ENCODE measurements at places on chromosomes 7 and 10. TPM values are rescaled to one million over a fixed set of nuclear protein-coding genes. Genes with fewer than 3 reads are reported as not detected.
A peak's percentile ranks its signal among the peaks of the same experiment; 100 is the strongest.

The PLAU gene
- 0.82 TPM for total RNA-seq

- peak; percentile 72 for DNase-seq
Observed at GRCh38 chr7:73717991-73718405, 1.5 kb downstream of the STX1A start.

The PTEN gene
- 35.5 TPM for total RNA-seq

DNA sequence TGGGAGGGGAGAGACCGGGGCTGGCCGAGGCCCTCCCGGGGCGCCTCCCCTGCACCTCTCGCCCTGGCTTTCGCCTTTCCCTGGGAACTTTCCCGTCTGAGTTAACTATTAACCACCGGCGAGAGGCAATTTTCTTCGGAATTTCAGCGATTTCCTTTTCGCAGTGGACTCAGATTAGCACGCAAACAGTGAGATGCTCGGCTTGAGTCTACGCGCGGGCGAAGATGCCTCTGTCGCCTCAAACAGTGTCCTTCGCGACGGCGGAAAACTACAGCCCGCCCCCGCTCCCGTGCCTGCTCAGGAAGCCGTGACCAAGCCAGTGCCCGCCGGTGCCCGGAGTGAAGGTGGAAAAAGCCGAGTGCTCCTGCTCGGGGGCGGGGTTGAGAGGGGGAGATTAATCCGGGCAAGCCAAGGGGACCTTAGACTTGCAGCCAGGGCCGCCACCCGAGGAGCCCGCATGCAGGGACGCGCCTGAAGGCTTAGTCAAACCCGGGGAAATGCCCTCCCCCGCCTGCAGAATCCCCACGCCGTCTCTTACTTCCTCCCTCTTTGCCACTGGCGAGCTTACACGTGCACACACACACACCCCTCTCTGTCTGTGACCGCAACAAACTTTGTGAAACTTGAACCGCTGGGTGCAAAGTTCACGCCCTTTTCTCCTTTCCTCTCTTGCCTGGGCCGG, 14.5 kb upstream of the PAX2 start:
- no peak for DNase-seq

DNA sequence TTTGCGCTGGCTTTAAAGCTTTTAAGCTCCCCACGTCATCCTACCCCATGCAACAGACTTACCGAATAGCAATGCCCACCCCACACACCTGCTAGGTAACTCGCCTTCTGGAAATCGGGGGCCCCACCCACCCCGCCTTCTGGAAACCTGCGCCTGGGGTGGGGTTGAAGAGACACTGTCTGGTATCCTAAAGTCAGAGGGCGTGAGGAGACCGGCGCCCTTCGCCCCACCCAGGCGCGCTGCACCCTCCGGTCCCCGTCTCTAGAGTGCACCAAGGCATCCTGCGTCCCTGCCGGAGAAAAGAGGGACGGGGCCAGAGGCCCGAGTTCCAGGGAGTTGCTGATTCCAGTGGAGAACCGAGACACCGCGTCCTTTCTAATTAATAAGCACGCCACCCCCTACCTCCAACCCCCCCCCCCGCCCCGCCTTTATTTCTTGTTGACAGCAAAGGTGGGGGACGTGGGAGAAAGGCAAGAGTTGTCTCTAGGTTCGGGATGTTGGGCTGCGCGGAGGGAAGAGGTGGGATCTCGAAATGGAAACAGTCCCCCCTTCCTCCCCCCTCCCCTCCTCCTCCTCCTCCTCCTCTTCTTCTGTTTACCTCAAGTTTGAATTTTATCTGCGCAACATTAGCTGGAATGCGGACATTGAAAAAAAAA, 220.9 kb upstream of the MKLN1 start:
- DNase-seq: peak; percentile 47

- DNase-seq: no peak
Observed at GRCh38 chr10:116809483-116810119, 39.7 kb upstream of the ENO4 start.

GRCh38 chr7:37510043-37510634, 61.5 kb upstream of the ELMO1 start:
- peak; percentile 8 for DNase-seq

GRCh38 chr10:50990568-50991455, 83.5 kb upstream of the PRKG1 start:
- no peak for DNase-seq

DNA sequence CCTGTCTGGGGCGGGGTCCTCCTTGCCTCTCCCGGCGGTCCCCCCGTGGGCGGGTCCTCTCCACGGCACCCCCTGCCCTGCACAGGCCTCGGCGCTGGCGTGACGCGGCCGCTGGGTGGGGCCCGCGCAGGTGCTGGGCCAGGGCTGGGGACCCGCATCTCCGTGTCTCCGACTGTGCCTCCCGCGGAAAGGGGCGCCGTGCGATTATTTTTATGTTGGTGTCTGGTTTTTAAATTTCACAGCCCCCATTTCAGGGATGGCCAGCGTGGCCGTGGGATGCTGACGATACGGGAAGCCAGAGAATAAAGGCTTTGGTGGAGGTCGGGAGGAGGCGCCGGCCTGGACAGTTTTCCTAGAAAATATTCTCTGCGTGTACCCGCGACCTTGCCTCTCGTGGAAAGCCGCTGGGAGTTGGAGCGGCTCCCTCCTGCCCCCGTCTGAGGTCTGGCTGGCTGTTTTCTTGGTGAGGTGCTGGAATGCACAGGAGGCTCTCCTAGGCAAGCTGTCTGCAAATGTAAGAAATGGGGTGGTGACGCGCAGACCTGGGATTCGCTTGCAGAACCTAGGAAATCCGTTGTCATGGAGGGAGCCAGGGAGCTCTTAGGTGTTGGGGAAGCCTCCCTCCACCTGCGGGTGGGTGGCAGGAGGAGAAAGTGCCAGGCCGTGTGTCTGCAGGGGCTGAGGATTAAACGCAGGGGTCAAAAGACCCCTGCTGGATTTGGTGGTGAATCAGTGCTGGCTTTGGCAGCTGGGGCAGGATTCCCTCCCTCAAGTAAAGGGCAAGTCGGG, 28.7 kb upstream of the JAKMIP3 start:
- no peak for DNase-seq

The AMPH gene
- total RNA-seq: 0.15 TPM

The PHKG1 gene
- 1.9 TPM for total RNA-seq

- no peak for DNase-seq
Observed at GRCh38 chr7:126403040-126403439, 849.7 kb downstream of the GRM8 start.

GRCh38 chr7:123533553-123533917, 860 bp downstream of the IQUB start:
- no peak for DNase-seq

GRCh38 chr7:128914566-128915151, 4.2 kb upstream of the KCP start:
- DNase-seq: no peak

DNA sequence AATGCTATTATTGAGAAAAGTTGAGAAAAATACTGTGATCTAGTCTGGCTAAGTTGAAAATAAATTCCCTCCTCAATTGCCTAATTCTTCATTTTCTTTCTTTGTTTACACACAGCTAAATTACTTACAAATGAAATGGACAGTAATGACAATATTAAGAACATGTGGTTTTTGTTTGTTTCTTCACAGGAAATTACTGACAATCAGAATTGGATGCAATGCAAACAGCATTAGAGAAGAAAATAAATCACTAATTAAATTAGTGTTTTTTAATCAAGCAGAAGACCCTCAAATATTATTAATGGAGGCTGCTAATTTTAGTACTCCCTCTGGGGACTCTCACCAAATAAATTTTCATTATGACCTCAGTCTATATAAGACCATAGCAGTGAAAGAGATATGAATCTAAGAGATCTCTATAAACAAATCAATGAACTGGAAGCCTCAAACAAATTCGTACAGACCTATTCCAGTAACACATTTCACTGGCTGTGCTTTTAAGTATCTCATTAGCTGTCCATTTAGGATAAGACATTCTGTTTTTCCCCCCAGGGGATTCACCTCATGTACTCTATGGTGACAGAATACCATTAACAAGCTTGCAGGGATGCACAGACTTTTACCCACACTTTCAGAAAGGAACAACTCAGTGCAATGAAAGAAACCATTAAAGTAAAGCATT, 202.0 kb upstream of the DGKB start:
- no peak for DNase-seq

DNA sequence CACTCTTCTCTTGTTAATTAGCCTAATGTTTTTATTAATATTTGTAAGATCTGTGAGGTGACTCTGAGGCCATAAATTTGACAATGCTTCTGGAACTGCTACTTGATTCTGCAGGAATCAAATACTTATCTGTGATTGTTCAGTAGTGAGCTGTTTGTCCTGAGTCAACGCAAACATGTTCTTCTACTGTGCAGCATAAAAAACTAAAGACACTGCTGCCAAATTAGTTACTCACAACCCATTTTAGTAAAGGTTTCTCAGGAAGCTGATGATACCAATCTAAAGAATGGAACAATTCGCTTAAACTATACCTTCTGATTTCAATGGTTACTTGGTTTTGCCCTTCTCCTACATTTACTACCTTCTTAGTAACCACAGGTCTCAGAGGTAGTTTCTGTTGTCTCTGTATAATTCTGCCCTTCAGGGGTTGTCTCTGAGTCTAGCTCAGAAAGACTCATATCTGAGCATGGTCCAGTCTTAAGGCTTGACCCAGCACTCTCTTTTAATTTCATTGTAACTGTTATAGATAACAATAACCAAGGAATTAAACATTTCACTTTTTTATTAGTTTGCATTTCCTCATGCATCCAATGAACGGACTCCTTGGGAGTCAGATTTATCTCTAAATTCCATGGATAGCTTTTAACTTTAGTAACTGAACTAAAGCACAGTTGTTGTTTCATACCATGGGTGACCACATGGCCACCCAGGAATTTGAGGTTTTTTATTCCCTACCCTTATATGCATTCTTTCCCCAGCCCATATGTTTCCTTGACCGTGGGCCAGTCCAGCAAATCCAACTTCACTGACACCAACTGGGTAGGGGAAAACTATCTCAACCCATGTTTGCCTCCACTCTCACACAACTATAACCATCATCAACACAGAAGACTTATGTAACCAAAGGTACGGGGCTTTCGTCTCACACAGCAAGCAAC, 309.5 kb upstream of the TEX47 start:
- no peak for DNase-seq

- no peak for DNase-seq
Observed at GRCh38 chr10:260819-261429, 125.7 kb downstream of the ZMYND11 start.

DNA sequence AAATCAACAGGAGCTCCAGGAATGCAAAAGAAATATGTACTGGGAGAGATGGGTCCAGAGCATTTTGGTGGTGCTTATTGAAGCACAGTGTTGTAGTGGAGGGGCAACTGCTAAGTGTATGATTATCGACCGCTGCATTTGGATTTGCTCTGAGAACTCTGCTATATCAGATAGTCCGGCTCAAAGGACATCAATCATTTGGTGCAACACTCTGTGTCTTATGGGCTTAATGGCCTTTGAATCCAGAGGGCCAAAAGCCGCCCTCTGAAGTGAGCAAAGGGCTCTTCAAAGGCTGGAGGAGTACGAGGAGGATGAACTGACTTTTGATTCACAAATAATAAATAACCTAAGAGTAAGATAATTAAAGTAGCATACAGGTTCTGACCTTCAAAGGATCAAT, 9.4 kb upstream of the IKZF1 start:
- no peak for DNase-seq

- DNase-seq: no peak
Observed at GRCh38 chr7:108561047-108561619, 8.4 kb downstream of the THAP5 start.

The SLC26A5 gene
- total RNA-seq: not detected

The SVOPL gene
- not detected for total RNA-seq

The DYDC2 gene
- not detected for total RNA-seq

DNA sequence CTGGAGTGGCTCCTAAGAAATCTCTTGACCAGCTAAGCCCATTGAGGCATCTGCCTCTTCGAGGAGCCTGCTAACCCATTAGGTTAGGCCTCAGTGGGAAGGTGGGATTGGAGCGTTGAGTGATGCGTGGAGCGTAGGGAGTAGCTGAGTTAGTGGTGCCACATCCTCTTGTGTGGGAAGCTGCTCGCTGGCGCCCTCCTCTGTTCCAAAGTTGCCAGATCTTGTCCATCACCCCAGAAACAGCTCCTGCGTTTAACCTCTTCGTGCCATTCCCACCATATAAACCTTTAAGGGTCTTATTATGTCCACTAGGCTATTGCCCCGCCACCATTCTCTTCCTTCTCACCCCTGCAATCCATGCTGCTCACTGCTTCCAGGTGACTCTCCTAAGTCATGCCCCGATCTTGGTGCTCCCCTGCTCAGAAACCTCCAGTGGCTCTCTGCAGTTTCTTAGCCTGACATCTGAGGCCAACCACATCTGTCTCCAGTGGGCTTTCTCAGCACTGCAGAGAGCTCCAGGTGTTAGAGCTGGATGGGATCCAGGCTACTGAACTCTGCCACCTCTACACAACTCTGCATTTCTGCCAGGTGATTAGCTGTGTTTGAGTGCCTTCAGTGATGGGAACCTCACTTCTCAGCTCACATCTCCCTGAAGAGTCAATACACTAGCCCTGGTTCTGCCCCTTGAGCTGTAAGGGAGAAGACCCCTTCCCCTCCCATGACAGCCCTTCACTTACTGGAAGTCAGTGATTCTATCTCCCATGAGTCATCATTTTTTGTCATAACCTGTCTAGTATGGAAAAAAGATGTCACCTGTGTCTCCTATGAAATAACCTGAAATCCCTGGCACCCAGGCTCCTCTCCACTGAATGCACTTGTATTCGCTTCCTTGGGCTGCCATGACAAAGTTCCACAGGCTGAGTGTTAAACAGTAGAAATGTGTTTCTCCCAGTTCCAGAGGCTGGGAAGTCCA, 65.0 kb upstream of the FGFR2 start:
- no peak for DNase-seq

DNA sequence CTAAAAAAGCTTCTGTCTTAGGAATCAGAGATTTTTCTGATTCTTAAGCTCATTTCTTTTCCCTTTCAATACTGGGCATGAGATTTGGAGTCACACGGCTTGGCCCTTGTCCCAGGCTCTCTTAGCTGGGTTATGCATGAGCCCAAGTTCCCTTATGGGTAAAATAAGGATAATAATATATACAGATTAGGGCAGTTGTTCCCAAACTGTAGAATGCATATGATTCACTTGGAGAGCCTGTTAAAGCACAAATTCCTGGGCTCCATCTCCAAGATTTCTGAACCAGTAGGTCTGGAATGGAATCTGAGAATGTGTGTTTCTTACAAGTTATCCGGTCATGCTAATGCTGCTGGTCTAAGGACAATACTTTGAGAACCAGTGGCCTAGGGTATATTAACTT, 154.0 kb downstream of the REEP3 start:
- DNase-seq: no peak

The TASOR2 gene
- total RNA-seq: 115 TPM

GRCh38 chr7:18402488-18403183, 92.9 kb upstream of the HDAC9 start:
- no peak for DNase-seq
